GM12892 (cell line): ENCODE measurements at places on chromosomes 2 and 18.

DNA sequence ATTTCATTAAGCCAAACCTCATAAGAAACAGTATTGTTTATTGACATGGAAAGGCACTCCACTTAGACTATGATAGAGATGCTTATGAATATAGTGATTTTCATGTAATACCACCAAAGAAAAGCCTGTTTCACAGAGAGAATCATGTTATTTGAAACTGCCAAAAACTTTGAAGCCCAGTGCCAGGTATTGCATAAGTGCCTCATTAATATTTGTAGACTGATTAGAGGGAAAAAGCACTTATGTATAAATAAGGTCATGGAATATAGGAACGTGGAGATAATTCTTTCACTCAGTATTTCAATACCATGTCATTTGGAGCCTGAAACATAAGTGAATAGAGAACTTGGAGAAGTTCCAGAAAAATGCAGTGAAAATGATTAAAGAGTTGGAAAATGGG is 162.6 kb upstream of the CRIM1 start:
- no peak for DNase-seq

DNA sequence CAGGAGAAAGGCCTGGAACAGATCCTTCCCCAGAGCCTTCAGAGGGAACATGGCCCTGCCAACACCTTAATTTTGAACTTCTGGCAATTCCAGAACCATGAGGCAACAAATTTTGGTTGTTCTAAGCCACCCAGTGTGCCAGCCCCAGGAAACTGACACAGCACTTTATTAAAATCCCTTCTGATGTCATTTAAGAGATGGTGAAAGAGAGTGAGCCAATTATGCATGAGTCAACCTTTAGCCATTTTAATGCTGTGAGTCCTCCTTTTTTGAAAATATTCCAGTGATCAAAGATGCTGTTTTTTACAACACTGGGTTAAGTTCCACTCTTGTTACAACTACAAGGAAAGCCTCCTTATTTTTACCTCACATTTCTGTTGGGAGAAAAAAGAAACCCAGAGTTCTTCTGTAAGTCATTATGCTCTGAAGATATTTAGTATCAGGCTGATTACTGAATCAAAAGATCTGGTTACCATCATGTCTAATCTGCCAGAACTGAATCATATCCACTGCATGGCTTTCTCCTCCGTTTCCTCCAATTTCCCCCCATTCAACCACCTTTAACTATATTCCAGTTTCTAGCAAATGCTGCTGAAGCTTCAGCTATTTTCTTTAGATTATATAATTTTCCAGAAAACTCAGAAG is 235.4 kb downstream of the TXNL1 start:
- no peak for DNase-seq

GRCh38 chr18:50075772-50076171 is 119.2 kb downstream of the MYO5B start:
- DNase-seq, result no peak

GRCh38 chr2:236241181-236242056 is 22.8 kb downstream of the ASB18 start:
- no peak for DNase-seq

DNA sequence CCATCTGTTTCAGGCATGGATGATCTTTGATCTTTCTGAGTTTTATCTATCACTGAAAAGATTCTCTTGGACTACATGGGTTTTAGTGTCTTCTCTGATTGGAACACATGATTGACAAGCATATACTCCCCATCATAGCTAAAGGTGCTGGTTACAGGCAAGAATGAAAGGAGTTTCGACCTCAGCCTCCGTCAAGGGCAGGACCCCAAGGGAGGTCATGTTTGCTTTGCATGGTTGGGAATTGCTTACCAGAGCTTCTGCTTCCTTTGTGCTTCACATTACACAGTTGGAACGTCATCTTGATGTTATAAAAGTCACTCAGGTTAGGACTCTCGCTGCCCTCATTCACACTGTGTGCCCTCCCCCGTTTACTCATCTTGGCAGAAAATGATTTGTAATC is 287.7 kb downstream of the PIK3C3 start:
- no peak for DNase-seq

DNA sequence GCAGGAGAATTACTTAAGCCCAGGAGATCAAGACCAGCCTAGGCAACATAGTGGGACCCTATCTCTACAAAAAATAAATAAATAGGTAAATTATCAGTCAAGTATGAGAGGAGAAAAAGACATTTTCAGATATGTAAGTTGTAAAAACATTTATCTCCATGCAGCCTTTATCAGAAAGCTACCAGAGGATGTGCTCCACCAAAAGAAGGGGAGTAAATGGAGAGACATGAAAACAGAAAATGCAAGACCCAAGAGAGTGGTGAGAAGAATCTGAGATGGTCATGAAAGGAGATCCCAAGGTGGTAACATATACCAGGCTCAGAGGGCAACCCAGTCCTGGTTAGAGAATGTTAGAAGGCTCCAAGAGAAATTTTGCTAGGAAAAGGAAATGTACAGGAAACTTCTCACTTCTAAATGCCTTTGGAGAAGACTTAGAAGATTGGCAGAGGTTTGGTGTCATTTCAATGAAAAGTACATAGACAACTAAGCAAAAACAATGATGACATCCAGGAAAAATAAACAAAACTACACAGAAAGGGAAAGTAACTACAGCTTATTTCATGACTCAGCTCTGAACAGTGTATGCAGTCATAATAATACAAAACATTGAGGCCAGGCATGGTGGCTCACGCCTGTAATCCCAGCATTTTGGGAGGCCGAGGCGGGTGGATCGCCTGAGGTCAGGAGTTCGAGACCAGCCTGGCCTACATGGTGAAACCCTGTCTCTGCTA is 19.5 kb downstream of the CIB4 start:
- no peak for DNase-seq

- DNase-seq, result no peak
These were observed 1494.6 kb upstream of the DDX18 start for GRCh38 chr2:116319935-116320334.

DNA sequence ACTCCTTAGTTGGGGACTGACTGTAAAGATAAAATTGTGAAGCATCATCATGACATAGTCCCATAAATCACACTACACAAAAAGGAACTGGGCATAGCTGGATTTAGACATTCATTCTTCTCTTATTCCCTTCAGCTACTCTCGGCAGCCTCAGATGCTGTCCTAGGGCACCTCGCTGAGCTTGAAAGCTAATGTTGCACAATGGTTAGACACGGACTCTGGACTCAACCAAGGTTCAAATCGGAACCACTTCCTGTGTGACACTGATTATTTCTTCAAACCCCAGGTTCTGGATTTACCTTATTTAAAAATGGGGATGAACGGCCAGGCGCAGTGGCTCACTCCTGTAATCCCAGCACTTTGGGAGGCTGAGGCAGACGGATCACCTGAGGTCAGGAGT is 89.8 kb downstream of the CCBE1 start:
- DNase-seq, result no peak

- no peak for DNase-seq
These were observed 91.3 kb downstream of the MEIS1 start for GRCh38 chr2:66526180-66526579.

DNA sequence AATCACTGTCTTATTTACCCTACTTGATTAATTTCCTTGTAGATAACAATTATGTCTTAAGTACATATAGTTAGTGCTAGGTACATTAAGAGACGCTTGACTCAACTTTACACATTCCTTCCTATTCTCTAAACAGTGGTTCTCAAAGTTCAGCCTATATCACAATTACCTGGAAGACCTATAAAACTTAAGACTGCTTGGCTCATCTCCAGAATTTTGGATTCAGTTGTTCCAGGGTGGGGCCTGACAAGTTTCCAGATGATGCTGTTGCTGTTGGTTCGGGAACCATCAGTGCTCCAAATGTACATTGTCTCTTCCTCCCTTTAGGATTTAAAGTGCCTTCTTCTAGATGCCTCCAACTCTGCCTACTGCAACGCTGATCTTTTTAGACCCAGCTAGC is 4.0 kb downstream of the PPP3R1 start:
- no peak for DNase-seq

DNA sequence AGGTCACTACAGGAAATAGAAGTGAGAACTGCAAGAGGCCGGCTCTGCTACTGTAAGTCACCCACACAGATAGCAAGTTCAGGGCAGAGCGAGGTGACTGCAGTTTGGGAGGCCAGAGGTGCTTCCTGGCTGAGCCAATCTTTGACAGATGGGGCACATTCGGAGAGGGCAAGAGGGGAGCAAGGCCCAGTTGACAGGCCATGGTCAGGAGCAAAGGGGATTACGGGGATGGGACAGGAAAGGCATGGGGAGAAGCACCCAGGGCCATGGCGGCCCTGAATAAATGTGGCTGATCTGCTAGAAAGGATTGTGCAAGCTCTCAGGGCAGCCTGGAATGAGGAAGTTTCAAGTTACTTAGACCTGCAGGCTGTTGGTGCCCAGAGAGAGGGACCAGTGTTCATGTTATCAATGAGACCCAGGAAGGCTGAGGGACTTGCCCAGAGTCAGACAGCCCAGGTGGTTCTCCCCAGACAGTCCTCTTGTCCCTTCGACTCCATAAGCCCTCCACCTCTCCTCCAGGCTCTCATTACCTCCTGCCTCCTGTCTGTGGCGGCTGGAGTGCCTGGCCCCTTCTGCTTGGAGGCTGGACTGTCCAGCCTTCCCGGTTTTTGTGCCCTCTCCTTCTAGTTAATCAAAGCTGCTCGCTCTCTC is 123.3 kb downstream of the CTIF start:
- no peak for DNase-seq

DNA sequence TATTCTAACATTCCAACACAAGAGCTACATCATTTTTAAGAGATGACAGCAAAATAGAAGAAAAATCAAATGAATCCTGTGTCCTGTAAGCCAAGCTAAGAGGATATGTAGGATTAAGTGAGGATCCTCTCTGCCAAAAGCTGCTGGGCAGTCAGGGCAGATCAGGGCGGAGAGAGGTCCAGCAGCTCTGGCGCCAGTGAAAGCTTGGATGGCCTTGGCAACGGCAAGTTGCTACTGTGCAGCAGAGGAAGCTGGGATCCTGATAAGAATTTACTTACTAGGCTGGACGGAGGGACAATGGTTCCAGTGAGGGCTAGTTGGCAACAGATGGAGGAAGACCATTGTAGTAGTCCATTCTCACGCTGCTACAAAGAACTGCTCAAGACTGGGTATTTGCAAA is 391.5 kb downstream of the XIRP2 start:
- no peak for DNase-seq

GRCh38 chr18:21167641-21168377 is 56.2 kb upstream of the ROCK1 start:
- DNase-seq, result no peak

DNA sequence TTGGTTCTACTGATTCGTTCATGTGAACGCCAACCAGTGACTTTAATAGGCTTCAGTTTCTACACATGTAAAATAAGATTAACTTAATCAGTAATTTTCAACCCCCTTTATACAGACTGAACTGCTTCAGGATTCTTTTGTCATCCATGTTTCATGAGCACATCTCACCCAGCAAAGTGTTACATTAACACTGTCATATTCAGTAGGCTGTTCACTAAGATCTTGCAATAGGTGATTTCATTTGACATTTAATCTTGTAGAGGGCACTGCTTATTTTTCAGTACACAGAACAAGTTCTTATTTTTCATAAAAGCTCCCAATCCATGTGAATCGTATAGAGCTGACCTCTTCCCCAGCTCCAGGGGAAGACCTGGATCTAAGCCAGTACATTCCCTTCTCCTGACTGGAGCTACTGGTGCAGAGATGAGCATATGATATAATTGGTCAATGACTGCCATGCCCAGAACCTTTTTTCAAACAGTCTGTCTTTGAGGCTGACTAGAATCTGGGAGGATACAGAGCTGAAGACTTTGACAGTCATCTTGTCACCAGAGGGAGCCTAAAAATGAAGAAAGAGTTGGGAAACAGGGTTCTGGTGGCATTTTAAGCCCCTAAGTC is 72.2 kb upstream of the CHRNA1 start:
- no peak for DNase-seq

- DNase-seq, result no peak
These were observed 91.9 kb downstream of the PPP1R1C start for GRCh38 chr2:182077448-182078142.

GRCh38 chr2:85444629-85445172 is 26.2 kb downstream of the SH2D6 start:
- no peak for DNase-seq

- DNase-seq, result no peak
These were observed 65.5 kb upstream of the PMAIP1 start for GRCh38 chr18:59834267-59834666.

DNA sequence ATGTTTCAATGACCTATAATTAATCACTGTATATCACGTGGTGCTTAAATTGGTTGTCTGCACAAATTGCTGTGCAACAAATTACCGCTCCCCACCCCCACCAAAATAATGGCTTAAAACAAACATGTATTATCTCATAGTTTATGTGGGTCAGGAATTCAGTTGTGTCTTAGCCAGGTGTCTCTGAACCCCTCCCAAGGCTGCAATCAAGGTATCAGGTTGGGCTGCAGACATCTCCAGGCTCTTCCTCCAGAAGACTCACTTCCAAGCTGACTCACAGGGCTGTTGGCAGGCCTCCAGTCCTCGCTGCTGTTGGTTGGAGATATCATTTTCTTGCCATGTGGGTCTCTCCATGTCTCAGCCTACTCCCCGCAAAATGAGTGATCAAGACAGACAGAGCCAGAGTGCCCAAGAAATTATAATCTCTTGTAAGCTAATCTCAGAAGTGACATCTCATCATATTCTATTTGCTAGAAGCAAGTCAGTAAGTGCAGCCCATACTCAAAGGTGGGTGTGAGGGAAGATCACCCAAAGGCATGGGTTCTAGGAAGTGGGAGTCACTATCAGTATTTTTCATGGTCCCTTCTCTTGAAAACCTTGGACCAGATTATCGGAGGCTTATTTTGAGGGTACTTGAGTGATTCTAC is 38.4 kb downstream of the SPC25 start:
- DNase-seq, result no peak

GRCh38 chr18:51907687-51908597 is 432.1 kb upstream of the DCC start:
- no peak for DNase-seq

DNA sequence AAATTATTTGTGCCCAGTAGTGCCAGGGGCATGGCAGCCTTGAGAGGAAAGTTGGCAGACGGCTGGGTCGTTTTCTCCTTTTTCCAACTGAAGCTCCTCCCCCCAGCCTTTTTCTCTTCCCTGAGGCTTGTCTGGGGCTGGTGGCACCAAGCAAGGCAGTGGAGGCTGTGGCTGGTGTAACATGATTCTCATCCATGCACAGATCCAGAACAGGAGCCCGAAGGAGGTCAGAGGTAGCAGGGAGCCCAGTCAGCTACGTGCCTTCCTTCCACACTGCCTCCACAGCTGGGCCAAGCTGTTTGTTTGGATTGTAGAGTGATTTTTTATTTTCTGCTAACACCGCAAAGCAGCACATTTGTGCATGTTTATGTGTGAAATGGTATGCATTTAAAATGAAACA is 170.3 kb upstream of the MGAT5 start:
- no peak for DNase-seq
